HFFc6 (cell line): ENCODE measurements at places on chromosomes 2 and 18.

GRCh38 chr2:96153291-96153713 is 8.1 kb upstream of the DUSP2 start:
- no peak for DNase-seq

DNA sequence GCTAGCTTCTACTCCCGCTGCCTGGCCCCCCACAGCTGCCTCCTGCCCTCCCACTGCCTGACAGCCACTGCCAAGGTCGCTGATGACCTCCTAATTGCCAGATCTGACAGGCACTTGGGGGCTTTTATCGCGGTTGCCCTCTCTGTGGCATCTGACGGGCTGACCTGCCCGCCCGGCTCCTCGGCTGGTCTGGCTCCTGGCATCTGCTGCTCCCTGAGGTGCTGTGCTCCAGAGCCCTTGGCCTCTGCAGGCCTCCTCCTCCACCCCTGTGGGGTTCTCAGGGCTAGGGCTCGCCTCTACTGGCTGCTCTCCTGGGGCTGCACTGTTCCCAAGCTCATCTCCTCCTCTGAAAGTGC is 43.1 kb downstream of the INHBB start:
- DNase-seq: no peak

GRCh38 chr2:171147081-171147480 is 13.6 kb downstream of the TLK1 start:
- DNase-seq: no peak

DNA sequence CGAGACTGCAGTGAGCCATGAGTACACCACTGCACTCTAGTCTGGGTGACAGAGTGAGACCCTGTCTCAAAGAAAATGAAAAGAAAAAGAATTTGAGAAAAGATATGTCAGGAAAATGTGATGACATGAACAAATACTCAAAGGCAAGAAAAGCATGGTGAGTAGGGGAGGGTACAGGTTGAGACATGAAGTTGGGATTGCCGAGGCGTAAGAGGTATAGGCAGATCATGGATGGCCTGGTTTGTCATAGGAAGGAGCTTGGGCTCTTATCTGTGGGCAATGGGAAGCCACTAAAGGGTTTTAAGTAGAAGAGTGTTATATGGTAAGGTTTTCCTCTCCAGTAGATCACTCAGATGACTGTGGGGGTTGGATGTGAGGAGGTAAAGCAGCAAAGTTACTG is 32.3 kb downstream of the SPAST start:
- DNase-seq: no peak

- peak; percentile 12 for DNase-seq
Observed at GRCh38 chr18:9446839-9447238, 28.5 kb upstream of the RALBP1 start.

GRCh38 chr2:197804758-197805714 is 643 bp downstream of the PLCL1 start:
- no peak for DNase-seq

- no peak for DNase-seq
Observed at GRCh38 chr2:31193806-31194205, 23.5 kb downstream of the CAPN14 start.

GRCh38 chr2:38635139-38635538 is 30.8 kb upstream of the GALM start:
- no peak for DNase-seq

- DNase-seq: no peak
Observed at GRCh38 chr2:74742471-74742870, 88.4 kb downstream of the SEMA4F start.

DNA sequence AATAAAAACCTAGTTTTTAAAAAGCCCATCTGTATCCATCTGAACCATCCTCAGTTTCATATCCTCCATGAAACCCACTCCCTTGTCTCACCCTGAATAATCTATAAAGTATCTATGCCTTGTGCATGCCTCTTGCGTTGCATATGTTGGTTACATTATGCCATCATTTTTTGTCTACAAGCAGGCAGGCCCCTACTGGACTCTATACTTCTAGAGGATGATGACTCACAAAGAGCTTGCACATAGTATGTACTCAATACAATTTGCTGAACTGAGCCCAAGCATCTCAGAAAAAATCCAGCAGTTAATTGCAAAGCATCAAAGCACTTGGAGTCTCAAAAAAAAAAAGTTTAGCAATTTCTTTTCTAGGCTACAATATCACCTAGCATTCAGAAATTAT is 95.6 kb downstream of the DYM start:
- DNase-seq: no peak

- no peak for DNase-seq
Observed at GRCh38 chr18:13823707-13824395, at the start of gene MC5R. MC5R (plus strand) TSS chr18:13824149; CDS start chr18:13825766, 1,617 bp downstream.

GRCh38 chr2:232931636-232932035 is 61.6 kb downstream of the SNORC start:
- DNase-seq: no peak

DNA sequence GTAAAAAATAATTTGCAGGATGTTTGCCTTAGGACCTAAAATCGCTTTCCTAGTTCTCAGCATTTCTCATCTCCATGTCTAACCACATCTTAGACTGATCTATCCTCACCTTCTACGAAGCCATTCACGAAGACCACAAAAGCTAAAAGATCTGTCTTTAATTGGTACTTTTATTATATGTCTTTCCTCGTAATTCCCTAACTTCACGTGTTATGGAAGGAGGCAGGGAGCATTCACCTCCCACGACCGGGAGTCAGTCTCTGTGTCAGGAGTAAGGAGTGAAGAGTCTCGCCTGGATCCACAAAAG is 1.6 kb downstream of the DLGAP1 start:
- no peak for DNase-seq

GRCh38 chr2:30113617-30114293 is 33.1 kb upstream of the YPEL5 start:
- peak; percentile 96 for DNase-seq

- DNase-seq: no peak
Observed at GRCh38 chr2:206408323-206409320, 34.7 kb upstream of the ADAM23 start.

DNA sequence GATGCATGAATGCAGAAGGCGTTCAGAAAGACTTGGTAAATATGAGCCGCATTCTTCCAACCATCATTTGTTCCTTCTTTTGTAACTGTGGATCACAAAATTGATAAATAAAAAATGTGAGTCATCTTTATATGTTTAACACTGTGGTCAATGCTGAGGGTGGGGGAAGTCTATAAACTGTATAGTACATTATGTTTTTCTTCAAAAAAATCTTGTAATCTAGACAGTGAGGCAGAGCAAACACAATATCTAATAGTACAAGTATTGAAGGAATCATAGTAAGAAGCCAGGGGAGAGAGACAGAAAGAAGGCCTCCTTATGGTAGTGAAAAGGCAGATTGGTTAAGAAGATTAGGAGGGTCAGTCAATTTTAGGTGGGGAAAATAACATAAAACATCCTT is 30.7 kb upstream of the CALCRL start:
- DNase-seq: no peak

DNA sequence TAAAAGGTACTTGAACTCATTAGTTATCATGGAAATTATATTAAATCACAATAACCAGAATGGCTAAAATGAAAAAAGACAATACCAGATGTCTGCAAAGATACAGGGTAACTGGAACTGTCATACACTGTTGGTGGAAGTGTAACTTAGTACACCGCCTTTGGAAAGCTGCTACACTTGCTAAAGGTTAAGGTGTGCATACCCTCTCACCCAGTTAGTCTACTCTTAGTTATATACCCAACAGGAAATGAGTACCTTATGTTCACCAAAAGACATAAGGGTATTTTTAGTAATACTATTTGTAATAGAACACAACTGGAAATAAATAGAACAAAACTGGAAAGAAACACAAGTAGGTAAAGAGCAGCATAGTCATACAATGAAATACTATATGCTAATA is 155.8 kb upstream of the THUMPD2 start:
- DNase-seq: no peak

GRCh38 chr2:25788457-25788856 is 89.8 kb downstream of the ASXL2 start:
- DNase-seq: no peak

GRCh38 chr2:18966131-18966530 is 376.8 kb upstream of the NT5C1B start:
- DNase-seq: no peak

- DNase-seq: no peak
Observed at GRCh38 chr2:71706836-71707235, 253.5 kb downstream of the DYSF start.

DNA sequence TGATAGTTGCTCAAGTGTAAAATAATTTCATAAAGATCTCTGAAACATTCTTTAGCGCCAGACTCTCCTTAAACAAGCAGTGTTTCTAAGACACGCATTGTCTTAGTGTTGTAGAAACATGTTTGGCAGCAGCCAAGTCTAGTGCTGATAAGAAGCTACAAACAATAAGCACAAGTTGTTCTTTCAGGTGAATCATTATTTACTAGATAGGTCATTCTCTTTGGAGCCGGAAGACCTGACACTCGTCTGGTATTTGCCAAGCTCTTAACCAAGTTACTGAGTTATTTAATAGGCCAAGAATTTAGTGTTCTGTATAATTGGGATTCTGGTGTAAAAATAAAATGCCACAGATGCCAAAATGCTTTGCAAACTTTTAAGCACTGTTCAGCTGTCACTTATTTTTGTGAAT is 852.1 kb downstream of the CPS1 start:
- no peak for DNase-seq

- no peak for DNase-seq
Observed at GRCh38 chr2:28681606-28682005, 70.0 kb upstream of the PPP1CB start.

DNA sequence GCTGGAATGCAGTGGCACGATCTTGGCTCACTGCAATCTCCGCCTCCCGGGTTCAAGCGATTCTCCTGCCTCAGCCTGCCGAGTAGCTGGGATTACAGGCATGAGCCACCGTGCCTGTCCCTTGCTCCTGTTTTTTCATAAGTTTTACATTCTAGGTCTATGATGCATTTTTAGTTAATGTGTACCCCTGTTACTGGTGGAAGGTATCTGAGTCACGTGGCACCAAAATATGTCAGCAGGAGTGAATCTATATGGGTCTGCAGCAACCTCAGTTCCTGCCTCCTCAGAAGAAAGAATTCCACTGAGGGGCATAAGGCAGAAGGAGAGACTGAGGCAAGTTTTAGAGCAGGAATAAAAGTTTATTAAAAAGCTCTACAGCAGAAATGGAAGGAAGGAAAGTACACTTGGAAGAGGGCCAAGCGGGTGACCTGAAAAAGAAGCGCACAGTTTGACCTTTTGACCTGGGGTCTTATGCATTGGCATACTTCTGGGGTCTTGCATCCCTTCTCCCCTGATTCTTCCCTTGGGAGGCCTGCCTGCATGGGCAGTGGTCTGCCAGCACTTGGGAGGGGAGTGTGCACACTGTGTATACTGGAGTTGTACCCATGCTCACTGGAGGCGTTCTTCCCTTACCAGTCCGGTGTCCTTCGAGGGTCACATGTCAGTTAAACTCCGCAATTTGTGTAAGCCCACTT is 1.1 kb upstream of the MFSD2B start:
- no peak for DNase-seq

DNA sequence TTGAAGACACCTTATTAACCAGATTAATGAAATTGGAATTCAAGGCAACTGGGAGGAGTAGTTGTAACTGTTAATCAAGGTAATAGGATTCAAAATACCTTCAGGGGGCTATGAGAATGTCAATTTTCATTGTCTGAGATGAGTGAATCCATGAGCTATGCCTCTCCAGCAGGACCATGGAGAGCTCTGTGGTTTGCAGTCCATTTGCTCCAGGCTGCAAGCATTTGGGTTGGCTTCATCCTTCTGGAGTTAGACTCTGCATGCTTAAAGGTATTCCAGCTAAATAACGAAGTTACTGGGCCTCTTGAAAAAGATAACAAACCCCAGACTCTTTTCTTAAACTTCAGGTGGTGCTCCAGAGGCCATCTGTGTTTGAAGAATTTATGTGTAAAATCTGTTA is 207.1 kb upstream of the SLC8A1 start:
- peak; percentile 15 for DNase-seq

GRCh38 chr18:1488957-1489356 is 584.3 kb downstream of the ADCYAP1 start:
- DNase-seq: no peak

DNA sequence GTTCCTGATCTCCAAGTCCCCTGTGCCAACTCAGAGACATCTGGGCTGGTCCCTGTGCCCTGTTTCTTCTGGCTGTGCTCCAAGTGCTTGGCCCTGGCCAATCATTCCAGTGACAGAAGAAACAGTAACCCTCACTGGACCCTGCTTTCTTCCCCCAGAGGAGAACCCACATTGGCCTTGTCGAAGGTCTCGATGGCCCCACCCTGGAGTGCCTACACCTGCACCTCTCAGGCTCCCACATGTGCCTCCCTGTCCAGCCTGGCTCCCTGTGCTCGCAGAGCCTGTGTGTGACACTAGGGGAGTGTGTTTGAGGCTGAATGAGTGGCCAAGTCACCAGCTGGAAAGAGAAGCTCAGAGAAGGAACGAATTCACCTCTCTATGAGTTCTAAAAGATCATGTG is 5.9 kb upstream of the MAL start:
- no peak for DNase-seq

DNA sequence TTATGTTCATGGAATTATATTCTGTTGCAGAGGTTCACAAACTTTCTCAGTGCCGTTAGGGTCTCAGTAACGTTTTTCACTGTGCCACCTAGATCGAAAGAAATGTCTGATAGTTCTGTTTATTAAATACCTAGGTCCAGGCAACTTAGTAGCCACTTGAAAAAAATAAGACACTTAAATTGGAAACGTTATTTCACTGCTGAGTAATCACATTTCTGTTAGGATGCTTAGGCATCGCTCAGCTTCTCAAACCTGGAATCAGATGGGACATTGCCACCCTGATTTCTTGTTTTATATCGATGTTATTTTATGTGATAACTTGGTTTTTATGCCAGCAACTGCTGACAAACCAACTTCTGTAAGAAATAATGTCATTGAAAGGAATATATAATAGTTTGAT is 36.0 kb downstream of the ACTR3 start:
- DNase-seq: no peak

- DNase-seq: no peak
Observed at GRCh38 chr2:84613082-84613481, 96.8 kb downstream of the DNAH6 start.

DNA sequence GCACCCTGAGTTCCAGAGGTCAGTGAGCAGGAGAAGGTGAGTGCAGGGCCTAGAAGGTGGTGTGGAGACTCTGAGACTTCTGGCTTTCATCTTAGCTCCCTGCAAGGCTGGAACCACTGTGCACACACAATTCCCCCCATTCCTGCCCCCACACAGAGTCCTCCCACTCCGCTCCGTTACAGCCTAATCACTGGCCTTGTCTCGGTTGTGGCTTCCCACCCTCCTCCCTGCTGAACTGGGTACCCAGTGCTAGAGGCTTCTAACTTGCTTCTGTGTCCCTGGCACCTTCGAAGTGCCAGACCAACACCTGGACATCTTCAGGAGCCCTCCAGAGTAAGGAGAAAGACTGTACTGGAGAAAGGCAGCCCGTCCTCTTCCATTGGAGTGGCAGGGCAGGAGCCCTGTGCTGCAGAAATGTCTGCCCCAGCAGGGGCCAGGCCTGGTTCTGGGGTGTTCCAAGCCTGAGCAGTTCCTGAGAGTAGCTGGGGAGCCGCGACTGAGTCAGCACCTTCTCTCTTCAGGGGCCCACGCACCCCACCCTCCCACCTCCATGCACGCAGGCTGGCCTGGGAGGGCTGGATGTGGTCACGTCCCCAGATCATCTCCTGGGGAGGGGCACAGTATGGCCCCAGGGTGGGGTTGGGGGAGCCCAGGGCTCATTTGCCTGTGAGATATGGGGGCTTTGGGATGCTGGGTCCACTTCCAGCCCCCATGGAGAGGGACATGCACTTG is 23.4 kb downstream of the CROCC2 start:
- no peak for DNase-seq
